SK-MEL-5 (cell line): ENCODE measurements at places on chromosomes 2 and 18. TPM values are rescaled to one million over a fixed set of nuclear protein-coding genes. Genes with fewer than 3 reads are reported as not detected.

AQP12B gene
- total RNA-seq: not detected in 2 replicates

FBXO41 gene
- 3.6 and 4.8 TPM in 2 replicates for total RNA-seq

TMEM247 gene
- total RNA-seq: not detected in 2 replicates

RNF152 gene
- 6.6 and 9.6 TPM in 2 replicates for total RNA-seq

TUBA3E gene
- not detected in 2 replicates for total RNA-seq

RAD51AP2 gene
- not detected in 2 replicates for total RNA-seq

GPR45 gene
- 0.21 and 0.98 TPM in 2 replicates for total RNA-seq

PTPRN gene
- total RNA-seq: 1.5 and 2.8 TPM in 2 replicates

RUFY4 gene
- not detected in 2 replicates for total RNA-seq

LCT gene
- total RNA-seq: not detected in 2 replicates

RGPD3 gene
- total RNA-seq: not detected in 2 replicates

LHCGR gene
- total RNA-seq: not detected in 2 replicates

OBSL1 gene
- total RNA-seq: 30.7 and 34.7 TPM in 2 replicates

SCYGR4 gene
- not detected in 2 replicates for total RNA-seq

ALLC gene
- total RNA-seq: not detected in 2 replicates

PLCD4 gene
- total RNA-seq: 0.32 and 0.53 TPM in 2 replicates

MTERF4 gene
- total RNA-seq: 10.8 and 13.9 TPM in 2 replicates

IDH1 gene
- total RNA-seq: 432 and 474 TPM in 2 replicates

ASTL gene
- not detected in 2 replicates for total RNA-seq

UGT1A1 gene
- not detected in 2 replicates for total RNA-seq

TWIST2 gene
- not detected in 2 replicates for total RNA-seq

COL4A4 gene
- total RNA-seq: not detected in 2 replicates

KLHL41 gene
- 0.98 and 1.3 TPM in 2 replicates for total RNA-seq

TRPM8 gene
- 28.7 and 32.7 TPM in 2 replicates for total RNA-seq

IL1R2 gene
- 0.26 TPM in 1 of 2 replicates, not detected in the other for total RNA-seq

AOX1 gene
- 0.29 and 0.61 TPM in 2 replicates for total RNA-seq

COL6A3 gene
- 0.05 and 0.11 TPM in 2 replicates for total RNA-seq

CCDC85A gene
- total RNA-seq: not detected in 2 replicates

ABCB11 gene
- total RNA-seq: 0.03 TPM in 1 of 2 replicates, not detected in the other

TEX44 gene
- total RNA-seq: not detected in 2 replicates

GTF2A1L gene
- total RNA-seq: not detected in 2 replicates

WDSUB1 gene
- total RNA-seq: 19.6 and 20.3 TPM in 2 replicates

OR6B2 gene
- total RNA-seq: not detected in 2 replicates

PKDCC gene
- 12.2 and 15.1 TPM in 2 replicates for total RNA-seq

VWC2L gene
- not detected in 2 replicates for total RNA-seq

ACMSD gene
- total RNA-seq: not detected in 2 replicates

CD8B gene
- total RNA-seq: not detected in 2 replicates

C2orf66 gene
- not detected in 2 replicates for total RNA-seq

NCKAP5 gene
- total RNA-seq: 8.5 and 14.2 TPM in 2 replicates

CIB4 gene
- not detected in 2 replicates for total RNA-seq

MC5R gene
- not detected in 2 replicates for total RNA-seq

ADCYAP1 gene
- total RNA-seq: not detected in 2 replicates

ONECUT2 gene
- 1.8 and 2.0 TPM in 2 replicates for total RNA-seq

SLC9A4 gene
- total RNA-seq: not detected in 2 replicates
